ENCODE measurements at places on chromosomes 13 and 19.

- peak; percentile 31 for DNase-seq
These were observed at the start of gene IGLON5 for GRCh38 chr19:51311351-51312257. IGLON5 (plus strand) TSS chr19:51311644; CDS start chr19:51311848, 204 bp downstream.

GRCh38 chr13:48159401-48159800, 64.5 kb upstream of the MED4 start:
- no peak for DNase-seq

- DNase-seq, result no peak
These were observed 518.4 kb upstream of the SLITRK1 start for GRCh38 chr13:84400706-84401105.

DNA sequence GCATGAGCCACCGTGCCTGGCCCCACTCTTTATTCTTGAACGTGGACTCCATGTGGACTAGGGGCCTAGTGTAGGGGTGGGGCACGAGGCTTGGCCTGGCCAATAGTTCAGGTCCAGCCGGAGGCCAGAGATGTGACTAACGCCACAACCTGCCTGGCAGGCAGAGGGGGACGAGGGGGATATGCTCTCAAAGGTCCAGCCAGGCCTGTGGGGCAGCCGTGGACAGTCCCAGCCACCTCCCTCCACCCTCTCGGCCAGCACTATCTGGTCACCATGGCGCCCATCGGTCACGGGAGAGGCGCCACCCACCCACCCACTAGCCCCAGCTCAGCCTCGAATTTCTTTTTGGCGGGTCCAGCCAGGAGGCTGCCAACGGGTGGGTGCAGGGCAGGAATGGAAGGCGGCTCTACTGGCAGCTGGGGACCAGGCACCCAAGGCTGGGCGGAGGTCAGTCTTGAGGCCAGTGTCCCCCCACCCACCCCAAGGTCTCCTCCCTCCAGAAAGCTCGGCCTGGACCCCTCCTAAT, 2.2 kb upstream of the CERS1 start:
- no peak for DNase-seq

DNA sequence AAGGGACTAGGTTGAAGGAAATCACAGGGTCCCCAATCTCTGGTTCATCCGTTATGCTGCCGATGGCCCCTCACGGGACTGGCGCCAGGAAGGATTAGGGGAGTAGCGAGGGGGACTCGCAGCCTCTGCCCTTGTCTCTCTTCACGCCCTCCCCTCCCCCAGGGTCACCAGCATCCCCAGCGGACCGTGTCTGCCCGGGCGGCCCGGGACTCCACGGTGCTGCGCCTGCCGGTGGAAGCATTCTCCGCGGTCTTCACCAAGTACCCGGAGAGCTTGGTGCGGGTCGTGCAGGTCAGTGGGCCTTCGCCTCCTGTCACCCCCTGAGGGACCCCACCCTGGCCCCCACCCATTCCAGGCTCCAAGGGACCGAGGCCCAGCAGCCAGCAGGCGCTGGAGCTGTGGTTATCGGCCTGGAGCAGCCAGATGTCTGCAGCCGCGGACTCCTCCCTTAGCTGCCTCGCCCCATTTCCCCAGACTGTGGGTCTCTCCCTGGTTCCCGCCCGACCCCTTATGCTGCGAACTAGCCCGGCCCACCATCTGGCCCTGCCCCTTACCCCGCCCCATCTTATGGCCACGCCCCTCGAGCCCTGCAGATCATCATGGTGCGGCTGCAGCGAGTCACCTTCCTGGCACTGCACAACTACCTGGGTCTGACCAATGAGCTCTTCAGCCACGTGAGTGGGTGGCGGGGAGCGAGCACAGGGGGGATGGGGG, 5.4 kb downstream of the PNPLA6 start:
- no peak for DNase-seq

GRCh38 chr13:112704308-112705145, 14.7 kb downstream of the ATP11A start:
- DNase-seq, result no peak

- DNase-seq, result no peak
These were observed 1251.9 kb upstream of the SLC10A2 start for GRCh38 chr13:104318121-104318520.

DNA sequence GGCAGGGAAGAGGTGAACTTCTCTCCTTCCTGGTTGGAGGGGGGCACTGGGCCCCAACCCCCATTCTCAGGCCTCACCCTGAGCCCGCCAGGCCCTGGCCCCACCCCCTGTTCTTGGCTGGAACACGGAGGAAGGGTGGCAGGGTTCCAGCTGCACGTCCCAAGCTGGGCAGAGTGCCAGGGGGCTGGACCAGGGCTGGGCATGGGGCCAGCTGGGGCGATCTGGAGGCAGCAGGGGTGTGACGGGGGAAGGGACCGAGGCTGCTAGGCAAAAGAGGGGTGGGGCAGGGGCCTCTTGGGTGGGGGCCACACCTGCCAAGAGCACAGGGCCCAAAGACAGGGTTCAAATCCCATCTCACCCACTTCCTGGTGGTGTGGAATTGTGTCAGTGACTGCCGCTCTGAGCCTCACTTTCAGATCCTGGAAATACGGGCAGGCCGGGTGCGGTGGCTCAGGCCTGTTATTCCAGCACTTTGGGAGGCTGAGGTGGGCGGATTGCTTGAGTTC, 2.2 kb downstream of the HIF3A start:
- no peak for DNase-seq

GRCh38 chr13:40813667-40814454, 24.4 kb downstream of the SLC25A15 start:
- DNase-seq, result no peak

GRCh38 chr13:73142071-73142470, 83.3 kb downstream of the KLF5 start:
- no peak for DNase-seq

DNA sequence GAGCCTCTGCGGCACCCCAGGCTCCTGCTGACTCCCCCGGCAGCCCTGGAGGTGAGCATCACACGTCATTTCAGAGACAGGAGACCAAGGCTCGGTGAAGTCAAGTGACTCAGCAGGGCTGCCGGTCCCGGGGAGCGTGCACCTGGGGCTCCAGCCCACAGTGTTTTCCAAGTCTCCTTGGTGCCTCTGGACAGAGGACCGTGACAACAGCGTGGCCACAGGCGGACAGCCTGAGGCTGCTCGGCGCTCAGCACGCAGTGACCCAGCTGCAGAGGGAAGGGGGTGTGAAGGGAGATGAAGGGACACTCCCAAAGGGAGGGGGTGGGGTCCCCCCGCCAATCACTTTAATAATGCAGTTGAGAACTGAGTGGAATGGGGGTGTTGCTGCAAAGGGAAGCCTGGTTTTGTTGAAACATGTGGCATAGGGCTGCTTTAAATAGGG, 17.5 kb upstream of the ASPDH start:
- no peak for DNase-seq

DNA sequence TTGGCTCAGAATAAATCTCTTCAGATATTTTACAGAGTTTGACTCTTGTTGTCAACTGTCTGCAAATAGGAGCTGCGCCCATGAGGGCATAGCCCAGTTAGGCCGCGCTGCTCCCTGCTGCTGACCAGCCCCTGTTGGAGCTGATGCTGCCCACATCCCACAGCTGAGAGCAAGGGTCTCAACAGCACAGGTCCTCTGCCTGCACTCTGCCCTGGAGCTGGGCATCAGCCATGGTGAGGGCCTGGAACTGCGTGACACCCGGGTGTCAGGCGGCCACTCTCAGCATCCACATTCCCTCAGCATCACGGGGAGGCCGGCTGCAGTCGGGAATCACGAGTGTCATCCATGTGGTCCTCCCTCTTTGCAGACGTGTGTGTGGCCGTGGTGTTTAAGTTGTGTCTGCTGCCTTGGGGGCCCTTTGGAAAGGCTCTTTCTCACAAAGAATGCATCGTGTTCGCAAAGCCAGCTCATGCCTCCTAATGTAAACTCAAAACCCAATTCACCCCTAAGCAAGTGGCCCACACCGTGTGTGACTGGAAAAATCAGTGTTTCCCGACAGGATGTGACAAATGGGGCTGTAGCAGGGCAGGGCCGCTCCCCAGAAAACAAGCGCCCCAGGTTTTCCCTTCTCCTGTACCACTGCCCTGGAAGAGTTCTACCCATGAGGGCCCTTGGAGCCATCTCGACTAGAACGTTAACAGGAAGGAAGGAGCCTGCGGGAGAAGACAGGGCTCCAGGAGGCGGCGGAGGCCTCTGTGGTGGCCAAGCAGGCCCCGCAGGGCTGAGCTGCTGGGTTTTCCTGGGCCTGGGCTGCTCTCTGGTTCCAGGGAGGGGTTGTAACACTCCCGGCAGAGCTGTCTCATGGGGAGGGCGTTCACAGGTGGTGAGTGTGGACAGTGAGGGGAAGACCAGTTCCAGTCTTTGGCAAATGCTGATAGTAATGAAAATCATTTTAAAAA, 20.3 kb downstream of the ATP11A start:
- DNase-seq, result no peak

- DNase-seq, result no peak
These were observed 2086.1 kb upstream of the PCDH20 start for GRCh38 chr13:63501702-63502101.

- peak; percentile 85 for DNase-seq
These were observed 3.4 kb downstream of the PRR36 start for GRCh38 chr19:7870571-7871436.

GRCh38 chr19:37997911-37998344, 90.9 kb downstream of the SIPA1L3 start:
- DNase-seq, result no peak

- no peak for DNase-seq
These were observed 19.9 kb downstream of the ONECUT3 start for GRCh38 chr19:1773184-1773583.

DNA sequence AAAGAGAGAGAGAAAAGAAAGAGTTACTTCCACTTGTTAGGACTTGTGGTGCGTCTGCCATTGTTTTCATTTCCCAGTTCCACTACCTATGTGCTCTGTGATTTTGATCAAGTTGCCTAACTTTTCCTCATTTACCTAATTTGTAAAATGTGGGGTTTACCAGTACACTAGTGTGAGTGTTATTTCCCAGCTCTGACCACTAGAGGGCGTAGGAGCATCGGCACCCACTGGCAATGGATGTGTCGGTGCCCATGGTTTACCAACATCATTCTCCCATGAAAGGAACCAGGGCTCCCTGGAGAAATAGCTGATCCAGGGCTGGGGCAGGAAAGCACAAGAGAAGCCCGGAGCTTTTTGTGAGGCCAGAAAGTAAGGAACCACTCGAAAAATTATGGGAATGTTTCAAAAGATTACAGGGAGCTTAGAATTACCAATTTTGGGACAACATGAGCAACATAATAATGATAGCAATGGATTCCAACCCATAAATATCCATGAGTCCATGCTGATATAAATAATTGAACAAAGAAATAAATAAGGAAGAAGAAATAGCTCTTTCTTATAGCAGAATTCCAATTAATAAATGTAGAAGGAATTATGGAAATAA, 15.1 kb upstream of the CEACAM4 start:
- peak; percentile 9 for DNase-seq

- DNase-seq, result peak; percentile 48
These were observed 5.2 kb upstream of the CEACAM18 start for GRCh38 chr19:51473009-51473707.

- no peak for DNase-seq
These were observed 11.3 kb downstream of the DDX39A start for GRCh38 chr19:14407605-14408484.

- no peak for DNase-seq
These were observed 262.4 kb upstream of the SPRY2 start for GRCh38 chr13:80603351-80603750.

DNA sequence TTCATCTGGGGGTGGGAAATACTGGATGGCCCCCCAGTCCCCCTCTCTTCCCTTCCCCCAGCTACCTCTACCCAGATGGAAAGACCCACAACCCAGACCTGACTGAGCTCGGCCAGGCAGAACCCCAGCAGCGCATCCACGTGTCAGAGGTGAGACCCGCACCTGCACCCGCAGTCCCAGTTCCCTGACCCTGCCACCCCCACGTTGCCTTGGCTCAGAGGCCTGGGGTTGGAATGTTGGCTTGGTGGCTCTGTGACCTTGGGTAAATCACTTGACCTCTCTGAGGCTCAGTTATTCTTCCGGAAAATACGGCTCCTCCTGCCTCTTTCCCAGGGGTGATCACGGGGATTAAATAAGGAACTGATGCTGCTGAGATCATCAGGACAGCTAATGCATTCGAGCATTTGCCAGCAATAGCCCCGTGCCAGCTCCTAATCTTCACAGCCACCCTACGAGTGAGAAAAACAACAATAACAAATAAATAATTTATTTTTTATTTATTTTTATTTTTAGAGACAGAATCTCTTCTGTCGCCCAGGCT, 12.3 kb downstream of the CBLC start:
- no peak for DNase-seq

DNA sequence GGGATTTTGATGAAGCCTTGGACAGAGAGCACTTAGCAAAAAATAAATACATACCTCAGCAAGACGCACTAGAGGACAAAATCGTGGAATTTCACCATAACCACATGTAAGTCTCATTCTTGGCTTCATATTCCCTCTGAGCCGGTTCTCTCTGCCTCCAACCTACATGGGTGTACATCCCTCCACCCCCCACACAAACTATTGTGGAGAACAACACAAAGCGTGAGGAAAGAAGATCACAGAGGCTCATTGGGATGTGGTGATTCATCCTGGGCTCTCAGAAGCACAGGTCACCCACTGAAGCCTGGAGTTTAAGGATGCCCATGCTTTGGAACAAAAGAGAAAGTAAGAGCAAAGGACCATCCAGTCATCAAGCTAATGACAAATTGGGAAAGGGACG, 192.2 kb downstream of the STK24 start:
- DNase-seq, result no peak

GRCh38 chr13:51632591-51633362, 48.5 kb downstream of the WDFY2 start:
- DNase-seq, result peak; percentile 54

- DNase-seq, result no peak
These were observed 56.5 kb downstream of the HSPH1 start for GRCh38 chr13:31105020-31105795.

GRCh38 chr13:99558570-99559180, 57.4 kb downstream of the TM9SF2 start:
- no peak for DNase-seq

GRCh38 chr19:35294328-35294727, 2.4 kb downstream of the MAG start:
- DNase-seq, result no peak

GRCh38 chr19:15444505-15445226, 5.1 kb downstream of the WIZ start:
- DNase-seq, result no peak

DNA sequence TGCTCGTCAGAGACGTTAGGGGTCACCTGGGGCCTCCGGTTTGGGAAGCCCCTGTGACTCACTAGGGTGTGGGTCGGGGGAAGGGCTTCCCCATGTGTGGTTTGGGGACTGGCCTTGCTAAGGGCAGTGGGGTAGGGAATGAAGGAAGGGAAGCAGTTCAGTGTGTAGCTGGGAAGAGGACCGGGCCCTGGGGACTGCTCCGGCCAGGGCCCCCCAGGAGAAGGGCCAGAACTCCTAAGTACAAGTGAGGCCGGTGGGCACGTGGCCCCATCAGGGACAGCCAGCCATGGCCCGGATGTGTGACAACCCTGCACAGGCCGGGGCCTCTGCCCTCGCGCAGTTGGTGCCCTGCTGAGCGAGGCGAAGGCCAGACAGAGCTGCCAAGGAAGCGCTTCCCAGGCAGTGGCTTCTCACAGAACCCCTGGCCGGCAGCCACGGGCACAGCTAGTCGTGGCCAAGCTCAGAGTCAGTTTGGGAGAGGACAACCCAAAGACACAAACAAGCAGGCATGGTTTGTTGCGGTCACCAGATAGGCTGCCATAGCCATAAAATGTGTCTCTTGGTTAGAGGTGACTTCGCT, 25.7 kb downstream of the TEX29 start:
- no peak for DNase-seq
